Osteoblast (primary cell): ENCODE measurements at places on chromosomes 6 and 20. TPM values are rescaled to one million over a fixed set of nuclear protein-coding genes. Genes with fewer than 3 reads are reported as not detected.

DNA sequence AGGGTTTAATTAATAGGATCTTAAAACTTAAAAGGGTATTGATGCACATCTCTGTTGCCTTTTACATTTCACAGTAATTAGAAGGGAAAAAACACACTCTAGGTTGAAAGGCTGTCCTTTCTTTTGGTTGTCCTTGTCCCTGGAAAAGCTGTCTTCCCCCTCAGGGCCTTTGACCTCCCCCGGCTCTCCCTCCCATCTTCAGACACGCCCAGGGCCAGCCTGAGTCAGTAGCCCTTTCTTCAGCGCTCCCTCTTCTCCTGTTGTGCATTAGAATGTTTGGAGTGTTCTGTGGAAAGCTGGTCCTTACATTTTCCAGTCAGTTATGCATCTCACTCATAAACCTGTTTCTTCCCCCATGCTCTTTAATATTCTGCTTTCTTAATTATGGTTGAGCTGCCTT, 157.0 kb downstream of the MTHFD1L start:
- peak; percentile 58 for DNase-seq

GRCh38 chr6:16854986-16855385, 93.7 kb upstream of the ATXN1 start:
- DNase-seq: no peak

- no peak for DNase-seq
Measured at GRCh38 chr6:74834967-74835366, 370.9 kb downstream of the COL12A1 start.

The TNFRSF6B gene
- total RNA-seq: 2.1 and 2.9 TPM in 2 replicates

The HEY2 gene
- 2.2 and 2.4 TPM in 2 replicates for total RNA-seq

DNA sequence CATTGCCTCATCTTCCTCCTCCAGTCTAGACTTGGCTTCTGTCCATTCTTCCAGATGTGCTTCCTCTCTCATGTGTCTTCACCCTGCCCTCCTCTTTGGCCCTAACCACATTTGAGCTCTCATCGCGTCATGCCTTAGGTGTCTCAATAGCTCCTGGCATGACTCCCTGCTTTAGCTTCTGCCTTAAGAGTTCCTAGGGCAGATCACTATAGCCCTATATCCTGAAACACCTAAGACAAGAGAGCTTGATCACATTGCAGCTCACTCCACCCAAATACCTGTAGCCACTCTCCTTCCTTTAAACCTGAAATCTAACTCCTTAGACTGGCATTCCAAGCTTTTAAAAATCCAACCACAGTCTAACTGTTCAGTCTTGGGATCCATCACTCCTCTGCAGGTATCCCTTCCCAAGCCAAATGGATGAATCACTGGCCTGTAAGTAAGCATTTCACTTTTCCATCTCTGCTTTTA, 69.0 kb upstream of the STXBP5 start:
- DNase-seq: no peak

DNA sequence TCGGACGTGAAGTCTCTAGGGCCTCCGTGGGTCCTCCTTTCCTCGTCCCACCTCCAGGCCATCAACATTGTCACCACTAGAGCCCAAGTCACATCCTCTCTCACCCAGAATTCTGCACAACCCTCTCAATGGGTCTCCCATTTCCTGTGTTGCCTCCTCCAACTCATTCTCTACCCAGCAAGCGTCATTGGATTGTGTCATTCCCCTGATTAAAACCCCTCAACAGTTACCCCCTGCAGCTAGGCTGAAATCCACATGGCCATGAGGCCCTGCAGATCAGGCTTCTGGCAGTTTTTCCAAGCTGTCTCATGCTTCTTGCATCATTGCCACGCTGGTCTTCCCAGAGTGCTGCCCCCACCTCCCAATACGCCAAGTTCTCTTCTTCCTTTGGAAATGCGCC, 12.9 kb upstream of the FAM210B start:
- peak; percentile 29 for DNase-seq

GRCh38 chr6:15929685-15930084, 199.2 kb upstream of the MYLIP start:
- no peak for DNase-seq

GRCh38 chr6:8243475-8243874, 141.1 kb upstream of the EEF1E1 start:
- no peak for DNase-seq

The MLN gene
- not detected in 2 replicates for total RNA-seq

GRCh38 chr20:21832442-21833385, 127.2 kb downstream of the PAX1 start:
- DNase-seq: no peak

The TP53TG5 gene
- total RNA-seq: not detected in 2 replicates

The SLC17A9 gene
- 5.6 and 6.5 TPM in 2 replicates for total RNA-seq

- DNase-seq: no peak
Measured at GRCh38 chr6:110491644-110492317, 15.4 kb upstream of the SLC22A16 start.

DNA sequence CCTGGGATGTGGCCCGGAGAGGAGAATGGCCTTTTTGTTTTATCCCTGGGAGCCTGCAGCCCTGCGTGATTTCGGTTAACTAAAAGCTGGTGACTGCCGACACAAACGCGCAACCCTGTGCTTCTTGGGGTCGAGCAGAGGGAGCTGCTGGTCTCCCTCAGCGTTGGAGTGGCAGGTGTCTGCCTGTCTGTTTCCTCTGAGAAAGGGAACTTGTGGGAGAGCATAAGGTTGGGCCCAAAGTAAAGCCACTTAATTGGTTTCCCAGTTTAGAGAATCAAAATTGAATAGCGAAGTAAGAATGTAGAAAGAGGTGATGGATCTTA, 500 bp downstream of the LTV1 start:
- no peak for DNase-seq

GRCh38 chr6:108793516-108794251, 54.5 kb upstream of the ARMC2 start:
- DNase-seq: no peak

- DNase-seq: peak; percentile 82
Measured at GRCh38 chr6:161439093-161439492, 165.2 kb upstream of the AGPAT4 start.

DNA sequence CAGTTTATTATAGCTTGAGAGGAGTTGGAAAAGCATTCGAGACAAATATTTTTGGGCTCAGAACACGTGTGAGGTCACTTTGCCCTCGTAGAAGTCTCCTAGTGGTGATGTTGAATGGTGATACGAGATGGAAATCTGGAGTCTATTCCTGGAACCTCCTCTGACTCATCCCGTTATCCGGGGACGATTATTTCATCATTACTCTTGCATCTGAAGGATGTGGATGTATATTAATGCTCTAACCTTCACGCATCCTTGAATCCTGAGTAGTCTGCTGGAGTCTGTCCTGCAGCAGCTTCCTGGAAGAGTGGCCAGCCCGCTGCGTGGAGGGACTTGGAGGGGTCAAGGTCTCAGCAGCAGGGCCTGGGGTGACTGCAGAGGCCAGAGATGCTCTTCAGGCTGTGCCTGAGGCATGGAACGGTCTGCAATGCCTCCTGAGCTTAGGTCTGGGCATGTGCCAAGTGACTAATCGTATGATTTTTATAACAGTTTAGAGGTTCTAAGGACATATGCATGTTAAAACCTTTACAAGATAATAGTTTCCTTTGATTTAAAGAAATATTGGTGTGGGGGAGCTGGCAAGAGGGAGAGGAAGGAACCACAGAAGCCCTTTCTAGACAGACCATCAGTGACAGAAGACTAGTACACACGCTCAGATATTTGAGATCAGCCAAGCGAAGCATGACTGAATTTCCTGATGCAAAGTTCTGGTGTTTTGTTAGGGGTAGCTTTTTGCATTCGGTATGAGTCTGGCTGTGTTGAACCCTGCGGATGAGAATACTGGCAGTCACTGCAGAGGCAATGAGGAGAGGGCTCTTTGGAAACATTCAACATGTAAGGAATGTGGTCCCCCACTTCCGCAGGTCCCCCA, 400.2 kb downstream of the QKI start:
- DNase-seq: no peak

The LY6G6C gene
- not detected in 2 replicates for total RNA-seq

The HLA-DMB gene
- total RNA-seq: 2.2 and 8.3 TPM in 2 replicates

The MROH8 gene
- total RNA-seq: 1.1 and 1.8 TPM in 2 replicates

- no peak for DNase-seq
Measured at GRCh38 chr6:31239854-31240253, 32.0 kb downstream of the HLA-C start.

DNA sequence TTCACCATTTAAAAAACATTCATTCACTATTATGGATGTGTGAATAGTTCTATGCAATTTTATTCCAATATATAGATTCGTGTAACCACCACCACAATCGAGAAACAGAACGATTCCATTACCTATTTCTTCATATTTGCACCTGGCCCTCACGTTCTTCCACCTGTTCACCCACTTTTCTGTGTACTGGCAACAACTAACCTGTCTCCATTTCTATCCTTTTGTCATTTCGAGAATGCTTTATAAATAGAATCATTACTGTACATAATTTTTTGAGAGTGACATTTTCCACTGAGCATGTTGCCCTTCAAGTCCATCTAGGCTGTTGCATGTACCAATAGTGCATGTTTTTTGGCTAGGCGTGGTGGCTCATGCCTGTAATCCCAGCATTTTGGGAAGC, 23.2 kb upstream of the STX11 start:
- no peak for DNase-seq

- DNase-seq: no peak
Measured at GRCh38 chr6:130676077-130676772, 151.0 kb upstream of the SMLR1 start.

DNA sequence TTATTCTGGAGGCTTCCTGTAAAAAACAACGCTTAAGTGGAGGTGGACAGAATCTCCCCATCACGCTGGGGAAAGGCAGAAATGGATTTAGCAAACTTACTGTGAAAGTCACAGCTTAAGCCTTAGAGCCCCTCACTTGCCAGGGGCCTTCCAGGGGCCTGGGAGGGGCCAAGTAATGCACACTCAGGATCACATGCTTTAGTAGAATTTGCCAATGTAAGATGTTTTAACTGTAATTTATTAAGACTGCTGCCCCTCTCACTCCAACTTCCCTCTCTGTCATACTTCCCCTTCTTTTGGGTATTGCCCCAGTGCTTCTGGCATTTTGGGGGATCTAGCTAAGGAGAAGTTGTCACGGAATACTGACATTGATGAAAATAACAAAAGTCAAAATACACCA, 12.6 kb upstream of the ADA start:
- no peak for DNase-seq

DNA sequence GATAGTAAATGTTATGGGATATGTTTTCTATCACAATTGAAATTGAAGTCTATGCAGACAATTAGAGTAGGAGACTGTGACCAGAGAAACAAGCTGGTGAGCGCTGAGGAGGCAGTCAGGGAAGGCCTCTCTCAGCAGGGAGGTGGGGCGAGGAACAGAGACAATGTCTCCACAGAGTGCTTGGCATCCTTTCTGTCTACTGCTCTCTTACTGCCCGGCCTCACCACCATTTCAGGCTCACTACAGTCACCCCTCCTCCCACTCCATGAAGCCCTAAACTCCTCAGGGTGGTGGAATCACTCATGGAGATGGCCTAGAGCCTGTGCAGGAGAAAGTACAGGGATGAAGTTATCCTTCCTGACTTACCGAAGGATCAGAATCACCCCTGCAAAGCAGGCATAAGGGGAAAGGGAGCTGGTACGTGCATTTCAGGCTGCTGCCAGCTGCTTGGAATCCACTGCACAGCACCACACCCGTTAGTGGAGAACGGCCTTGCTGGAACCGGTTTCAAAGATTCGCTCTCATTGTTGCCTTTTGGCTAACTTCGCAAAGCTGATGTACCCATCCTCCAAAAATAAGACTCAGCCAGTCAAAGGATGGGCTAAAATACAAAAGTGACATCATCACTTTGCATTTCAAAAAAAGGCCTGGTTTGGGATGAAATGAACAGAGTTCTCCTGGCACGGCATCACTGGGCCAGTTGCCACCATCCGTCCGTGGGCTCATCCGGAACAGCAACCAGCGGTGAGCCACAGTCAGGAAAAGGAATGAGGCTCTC, 67.3 kb downstream of the SLC22A23 start:
- DNase-seq: peak; percentile 89

GRCh38 chr6:56581296-56581925, 61.3 kb downstream of the DST start:
- DNase-seq: no peak

The CCN5 gene
- 520 and 687 TPM in 2 replicates for total RNA-seq

DNA sequence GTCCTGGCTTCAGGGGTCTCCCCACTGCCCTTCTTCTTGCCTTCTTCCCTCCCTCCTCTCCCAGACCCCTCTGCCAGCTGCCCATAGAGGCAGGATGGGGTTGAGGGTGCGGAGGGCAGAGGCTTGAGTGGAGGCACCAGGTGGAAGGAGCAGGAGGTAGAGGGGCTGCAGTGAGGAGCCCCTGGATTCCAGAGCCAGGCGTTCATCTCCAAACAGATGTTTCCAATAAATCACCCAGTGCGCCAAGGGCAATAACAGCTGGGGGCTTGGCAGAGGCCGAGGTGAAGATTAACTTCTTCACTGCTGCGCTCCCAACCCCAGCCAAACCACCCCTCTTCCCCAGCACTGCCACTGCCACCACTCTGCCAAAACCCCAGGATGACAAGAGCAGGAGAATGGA, 10.7 kb downstream of the MDFI start:
- DNase-seq: peak; percentile 45

GRCh38 chr6:106439459-106439858, 78.9 kb downstream of the CRYBG1 start:
- DNase-seq: no peak

DNA sequence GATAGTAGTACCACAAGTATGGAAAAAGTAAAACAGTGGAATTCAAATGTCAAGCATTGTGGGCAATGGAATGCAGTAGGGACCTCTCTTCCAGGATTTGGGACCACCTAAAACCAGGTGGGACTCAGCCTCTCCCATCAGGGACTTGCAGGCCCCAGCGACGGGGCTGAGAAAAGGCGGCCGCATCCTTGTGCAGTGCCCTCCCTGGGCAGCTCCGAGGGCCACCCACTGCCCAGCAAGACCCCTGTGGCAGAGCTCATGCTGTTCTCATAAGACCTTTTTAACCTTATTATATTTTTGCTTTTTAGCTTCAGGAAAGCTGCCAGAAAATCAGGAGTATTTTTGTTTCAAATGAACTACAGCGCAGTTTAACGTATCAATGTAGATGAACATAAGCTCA, 142.6 kb upstream of the RPS6KA2 start:
- no peak for DNase-seq

DNA sequence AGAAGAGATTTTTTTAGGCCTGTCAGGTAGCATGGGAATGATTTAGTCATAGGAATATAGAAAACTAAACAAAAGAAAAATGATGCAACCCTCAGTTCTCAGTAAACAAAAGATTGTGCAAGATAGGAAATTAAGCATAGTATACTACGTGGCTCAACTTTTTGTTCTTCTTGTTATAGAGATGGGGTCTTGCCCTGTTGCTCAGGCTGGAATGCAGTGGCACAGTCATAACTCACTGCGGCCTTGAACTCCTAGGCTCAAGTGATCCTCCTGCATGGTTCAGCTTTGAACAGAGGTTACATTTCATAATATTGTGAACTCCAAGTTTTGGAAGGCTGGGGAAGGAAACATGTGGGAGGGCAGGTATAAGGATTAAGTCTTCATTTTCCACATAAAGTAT, 28.5 kb downstream of the SLX4IP start:
- no peak for DNase-seq

The JAG1 gene
- total RNA-seq: 49.2 and 60.1 TPM in 2 replicates

The HMGA1 gene
- total RNA-seq: 59.4 and 82.8 TPM in 2 replicates
